Lung (tissue), 17 donors: ENCODE measurements at places on chromosomes 5 and 9. TPM values are rescaled to one million over a fixed set of nuclear protein-coding genes. Genes with fewer than 3 reads are reported as not detected.

DNA sequence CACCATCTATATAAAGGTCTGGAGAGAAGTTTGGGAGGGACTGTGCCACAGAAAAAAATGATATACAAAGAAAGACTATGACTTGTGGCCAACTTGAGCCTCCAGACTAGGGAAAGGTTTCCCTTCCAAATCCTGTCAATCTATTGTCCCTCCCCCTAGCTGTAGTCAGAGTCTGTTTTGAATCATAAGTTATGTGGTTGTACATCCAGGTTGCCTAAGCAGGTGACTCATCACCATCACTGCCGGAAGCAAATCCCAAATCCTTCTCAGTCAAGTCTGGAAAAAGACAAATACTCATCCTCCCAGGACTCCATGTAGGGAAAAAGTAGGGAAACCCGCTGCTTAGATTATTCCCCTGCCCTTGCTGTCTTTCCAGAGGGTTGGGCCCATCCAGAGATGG lies 235.7 kb downstream of the CDK5RAP2 start:
- H3K27me3 ChIP-seq: no peaks in the 10 kb centered on the region
- H3K27ac ChIP-seq: no peak overlapping the region
- H3K4me3 ChIP-seq: no peak overlapping the region
- H3K4me1 ChIP-seq: no peaks in the 10 kb centered on the region

DNA sequence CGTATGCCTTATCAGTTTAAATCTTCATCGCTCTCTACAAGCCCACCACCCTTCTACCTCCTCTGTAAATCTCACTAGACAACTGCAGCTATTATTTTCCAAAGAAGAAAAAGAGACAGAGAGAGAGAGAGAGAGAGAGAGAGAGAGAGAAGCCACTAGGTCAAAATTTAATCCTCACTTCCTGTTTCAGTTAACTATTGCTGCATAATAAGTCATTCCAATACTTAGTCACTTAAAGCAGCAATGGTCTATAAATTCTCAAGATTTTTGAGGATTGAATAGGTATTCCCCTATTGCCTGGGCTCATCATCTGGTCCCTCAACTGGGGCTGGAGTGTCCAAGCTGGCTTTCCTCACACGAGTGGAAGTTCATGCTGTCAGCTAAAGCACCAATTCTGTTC lies 68.8 kb downstream of the ITGA1 start:
- peak overlapping the region; percentile 8 for H3K27ac ChIP-seq
- no peaks in the 10 kb centered on the region for H3K27me3 ChIP-seq
- no peak overlapping the region for H3K4me3 ChIP-seq

DNA sequence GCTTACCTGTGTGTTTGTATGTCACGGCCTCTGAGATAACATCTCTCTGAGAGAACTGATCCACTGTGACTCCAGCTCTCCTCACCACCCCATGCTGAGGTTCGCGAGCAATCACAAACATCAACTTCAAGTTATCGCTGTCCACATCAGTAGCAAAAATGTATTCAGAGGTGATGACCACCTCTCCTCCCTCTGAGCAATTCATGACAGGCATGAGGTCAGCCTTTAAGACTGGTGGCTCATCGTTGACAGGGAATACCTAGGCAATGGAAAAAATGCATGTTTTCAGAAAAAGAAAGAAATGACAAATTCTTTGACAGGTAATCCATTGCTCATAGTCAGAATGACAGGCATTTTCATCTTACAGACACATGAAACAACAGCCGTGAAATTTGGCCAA lies 90.3 kb upstream of the CER1 start:
- no peak overlapping the region for H3K4me3 ChIP-seq
- no peak for DNase-seq
- no peaks in the 10 kb centered on the region for H3K36me3 ChIP-seq
- no peak overlapping the region for H3K27ac ChIP-seq
- H3K27me3 ChIP-seq: no peaks in the 10 kb centered on the region
- no peaks in the 10 kb centered on the region for H3K4me1 ChIP-seq

Gene GDNF
- not detected for total RNA-seq

DNA sequence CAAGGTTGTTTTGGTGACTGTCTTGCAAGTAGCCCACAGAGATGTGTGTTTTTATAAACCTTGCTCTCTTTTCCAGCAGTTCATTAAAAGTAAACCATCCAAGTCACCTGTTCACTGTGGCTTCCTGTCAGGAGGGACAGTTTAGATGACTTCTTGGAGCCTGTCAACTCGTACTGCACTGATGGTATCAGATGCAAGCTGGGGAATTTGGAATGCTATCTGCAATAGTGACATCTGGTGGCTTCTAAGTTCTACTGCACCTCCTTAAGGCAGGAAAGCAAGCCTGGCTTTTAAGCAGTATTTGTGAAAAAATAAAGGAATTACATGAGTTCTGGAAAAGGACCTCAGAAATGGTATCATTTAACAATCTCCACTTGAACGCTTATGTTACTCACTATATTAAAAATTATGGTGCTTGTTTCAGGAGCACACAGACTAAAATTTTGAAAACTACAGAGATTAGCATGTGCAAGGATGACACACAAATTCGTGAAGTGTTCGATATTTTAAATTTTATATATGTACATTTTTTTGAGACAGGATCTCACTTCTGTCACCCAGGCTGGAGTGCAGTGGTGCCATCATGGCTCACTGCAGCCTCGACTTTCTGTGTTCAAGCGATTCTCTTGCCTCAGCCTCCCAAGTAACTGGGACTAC lies 164.0 kb downstream of the TTC39B start:
- no peaks in the 10 kb centered on the region for H3K27me3 ChIP-seq
- H3K4me3 ChIP-seq: no peak overlapping the region
- no peak overlapping the region for H3K27ac ChIP-seq
- no peaks in the 10 kb centered on the region for H3K4me1 ChIP-seq
- no peaks in the 10 kb centered on the region for H3K36me3 ChIP-seq

- H3K4me1 ChIP-seq: no peaks in the 10 kb centered on the region
- H3K27ac ChIP-seq: no peak overlapping the region
- no peaks in the 10 kb centered on the region for H3K36me3 ChIP-seq
- no peak overlapping the region for H3K4me3 ChIP-seq
- DNase-seq: no peak
These were observed 861.9 kb downstream of the CDH18 start for GRCh38 chr5:19125956-19126713.

Gene HAPLN1
- 1.5 TPM for total RNA-seq

Gene C5orf52
- not detected for total RNA-seq

GRCh38 chr5:180180421-180180820 lies 28.6 kb downstream of the RASGEF1C start:
- no peak overlapping the region for H3K4me3 ChIP-seq
- no peaks in the 10 kb centered on the region for H3K36me3 ChIP-seq
- no peak for DNase-seq
- H3K27ac ChIP-seq: no peak overlapping the region
- no peaks in the 10 kb centered on the region for H3K4me1 ChIP-seq

DNA sequence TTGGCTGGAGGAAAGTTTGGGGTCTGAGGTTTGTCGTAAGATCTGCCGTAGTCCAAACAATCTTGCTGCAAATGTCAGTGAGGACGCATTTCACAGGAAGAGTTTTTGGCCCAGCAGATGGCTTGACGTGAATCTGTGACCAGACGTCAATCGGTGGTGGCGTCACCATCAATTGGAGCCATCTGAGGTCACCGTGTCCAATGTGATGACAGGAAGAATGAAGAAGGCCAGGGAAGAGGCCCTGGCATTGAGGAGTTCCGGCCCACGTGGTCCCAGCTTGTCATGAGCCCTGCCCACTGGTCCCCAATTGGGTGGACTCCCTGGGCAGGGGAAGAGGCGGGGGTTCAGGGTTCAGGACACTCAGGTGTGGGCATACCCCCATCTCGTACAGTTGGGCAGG lies 79.9 kb downstream of the OLFM1 start:
- H3K4me3 ChIP-seq: no peak overlapping the region
- H3K27me3 ChIP-seq: peaks cover 35% of the 10 kb centered on the region
- H3K27ac ChIP-seq: no peak overlapping the region
- no peaks in the 10 kb centered on the region for H3K4me1 ChIP-seq
